HCT116 (cell line): ENCODE measurements at places on chromosomes 6 and 20. TPM values are rescaled to one million over a fixed set of nuclear protein-coding genes. Genes with fewer than 3 reads are reported as not detected.

DNA sequence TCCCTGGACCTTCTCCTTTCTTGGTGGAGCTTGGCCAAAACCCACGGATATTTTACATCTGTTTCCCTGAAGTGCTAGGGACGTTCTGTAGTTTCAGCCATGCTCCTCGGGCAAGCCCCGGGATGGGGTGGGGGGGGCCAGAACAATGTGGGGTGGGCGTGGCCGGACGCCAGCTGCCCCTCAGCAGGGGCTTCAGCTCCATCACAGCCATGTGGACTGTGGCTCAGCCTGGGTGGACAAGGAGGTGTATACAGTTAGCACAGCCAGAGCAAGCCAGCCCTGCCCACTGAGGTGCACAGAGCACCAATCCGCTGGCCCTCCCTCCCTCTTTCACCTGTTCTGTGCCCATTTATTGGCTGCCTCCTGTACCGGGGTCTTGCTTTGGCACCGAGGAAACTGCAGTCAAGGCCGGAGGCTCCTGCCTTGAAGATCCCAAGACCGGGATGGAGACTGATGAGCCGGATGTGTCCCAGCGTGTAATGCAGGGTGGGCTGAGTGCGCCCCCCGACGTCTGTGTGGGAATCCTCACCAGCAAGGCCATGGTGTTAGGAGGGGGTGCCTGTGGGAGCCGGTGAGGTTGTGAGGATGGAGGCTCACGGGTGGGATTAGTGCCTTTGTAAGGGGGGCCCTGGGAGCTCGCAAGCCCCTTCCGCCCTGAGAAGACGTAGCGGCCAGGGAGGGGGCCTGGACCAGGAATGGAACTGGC, 28.0 kb downstream of the FRMD1 start:
- DNase-seq = no peak

DNA sequence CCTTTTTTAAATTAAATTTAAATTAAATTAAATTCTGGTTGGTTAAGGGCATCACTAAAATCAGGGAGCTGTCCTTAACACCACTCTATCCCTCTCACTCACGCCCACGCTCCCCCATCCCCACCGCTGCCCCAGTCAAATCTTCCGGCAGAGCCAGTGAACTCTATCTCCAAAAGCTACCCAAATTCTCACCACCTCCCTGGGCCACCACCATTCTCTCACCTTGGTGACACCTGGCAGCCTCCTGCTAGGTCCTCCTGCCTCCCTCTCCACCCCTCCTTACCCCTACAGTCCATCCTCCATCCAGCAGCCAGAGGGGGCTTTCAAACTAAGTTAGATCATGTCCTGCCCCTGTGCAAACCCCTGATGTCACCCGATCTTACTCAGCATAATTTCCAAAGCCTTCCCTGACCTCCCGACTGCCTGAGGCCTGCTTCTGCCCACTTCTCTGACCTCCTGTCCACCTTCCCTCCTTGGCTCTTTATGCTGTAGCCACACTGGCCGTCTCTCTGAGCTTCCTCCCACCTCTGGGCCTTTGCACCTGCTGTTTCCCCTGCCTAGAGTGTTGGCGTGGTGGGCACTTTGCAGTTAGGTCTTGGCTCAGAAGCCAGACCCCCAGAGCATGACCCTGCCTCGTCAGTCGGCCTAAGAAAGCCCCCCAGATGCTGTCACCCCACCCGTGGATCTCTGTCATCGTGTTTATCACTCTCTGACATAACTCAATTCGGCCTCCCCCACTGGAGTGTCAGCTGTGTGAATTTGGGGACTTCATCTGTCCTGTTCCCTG, 24.7 kb downstream of the PTGIS start:
- DNase-seq = no peak

The PRSS35 gene
- 0.37 TPM for total RNA-seq

GRCh38 chr6:53210811-53211210, 62.2 kb upstream of the GCM1 start:
- DNase-seq = no peak

The NRN1 gene
- not detected for total RNA-seq

The CALHM5 gene
- 0.05 TPM for total RNA-seq

GRCh38 chr6:117491916-117492315, 9.4 kb downstream of the DCBLD1 start:
- DNase-seq = no peak

DNA sequence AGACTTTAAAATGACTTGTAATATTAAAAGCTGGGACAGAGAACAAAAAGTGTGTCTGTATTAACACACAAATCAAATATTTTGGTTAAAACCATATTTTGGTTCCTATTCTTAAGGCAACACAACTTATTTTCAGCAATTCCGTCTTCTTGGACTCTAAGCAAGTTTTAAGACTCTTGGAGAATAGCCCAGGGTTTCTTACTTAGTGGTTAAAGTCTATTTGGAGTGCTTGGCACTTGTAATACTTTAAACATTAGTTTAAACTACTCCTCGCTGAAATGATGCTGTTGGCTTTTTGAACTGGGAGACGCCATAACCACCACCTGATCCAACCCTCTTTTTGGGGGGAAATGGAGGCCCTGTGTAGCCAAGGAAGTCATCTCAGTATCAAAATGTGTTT, 109.7 kb upstream of the GMDS start:
- no peak for DNase-seq

DNA sequence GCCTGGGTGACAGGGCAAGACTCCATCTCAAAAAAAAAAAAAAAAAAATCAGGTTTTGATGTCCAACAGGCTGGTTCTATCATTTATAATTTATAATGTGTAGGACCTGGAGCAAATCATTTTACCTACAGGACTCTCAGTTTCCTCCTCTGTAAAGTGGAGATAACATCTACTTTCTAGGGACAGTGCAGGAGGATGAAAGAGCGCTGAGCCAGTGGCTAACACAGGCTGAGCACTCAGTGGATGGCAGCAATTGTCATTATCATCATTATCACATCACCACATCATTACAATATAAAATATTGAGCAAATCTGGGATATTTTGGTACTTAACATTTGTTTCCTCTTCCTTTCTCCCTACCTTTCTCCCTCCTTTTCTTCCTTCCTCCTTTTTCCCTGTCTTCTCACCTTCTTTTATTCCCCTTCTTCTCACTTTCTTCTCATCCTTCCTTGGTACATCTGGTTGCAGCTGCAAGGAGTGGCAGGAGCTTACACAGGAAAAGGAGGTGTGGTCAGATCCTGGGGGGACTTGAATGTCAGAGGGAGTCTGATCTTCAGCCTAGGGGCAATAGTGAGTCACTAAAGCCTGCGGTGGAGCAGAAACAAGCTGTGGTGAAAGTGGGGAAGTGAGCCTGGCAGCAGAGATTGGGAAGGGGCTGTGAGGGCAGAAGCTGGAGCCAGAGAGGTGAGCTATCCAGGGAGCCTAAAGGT, 24.6 kb upstream of the CTNNBL1 start:
- DNase-seq = no peak

The HLA-DRB1 gene
- 2.7 TPM for total RNA-seq

The GDAP1L1 gene
- not detected for total RNA-seq

- DNase-seq = no peak
Observed at GRCh38 chr6:7882505-7883257, 27.9 kb downstream of the TXNDC5 start.

The FAM209B gene
- total RNA-seq = not detected

- no peak for DNase-seq
Observed at GRCh38 chr6:133886104-133886775, 2.7 kb upstream of the TCF21 start.

DNA sequence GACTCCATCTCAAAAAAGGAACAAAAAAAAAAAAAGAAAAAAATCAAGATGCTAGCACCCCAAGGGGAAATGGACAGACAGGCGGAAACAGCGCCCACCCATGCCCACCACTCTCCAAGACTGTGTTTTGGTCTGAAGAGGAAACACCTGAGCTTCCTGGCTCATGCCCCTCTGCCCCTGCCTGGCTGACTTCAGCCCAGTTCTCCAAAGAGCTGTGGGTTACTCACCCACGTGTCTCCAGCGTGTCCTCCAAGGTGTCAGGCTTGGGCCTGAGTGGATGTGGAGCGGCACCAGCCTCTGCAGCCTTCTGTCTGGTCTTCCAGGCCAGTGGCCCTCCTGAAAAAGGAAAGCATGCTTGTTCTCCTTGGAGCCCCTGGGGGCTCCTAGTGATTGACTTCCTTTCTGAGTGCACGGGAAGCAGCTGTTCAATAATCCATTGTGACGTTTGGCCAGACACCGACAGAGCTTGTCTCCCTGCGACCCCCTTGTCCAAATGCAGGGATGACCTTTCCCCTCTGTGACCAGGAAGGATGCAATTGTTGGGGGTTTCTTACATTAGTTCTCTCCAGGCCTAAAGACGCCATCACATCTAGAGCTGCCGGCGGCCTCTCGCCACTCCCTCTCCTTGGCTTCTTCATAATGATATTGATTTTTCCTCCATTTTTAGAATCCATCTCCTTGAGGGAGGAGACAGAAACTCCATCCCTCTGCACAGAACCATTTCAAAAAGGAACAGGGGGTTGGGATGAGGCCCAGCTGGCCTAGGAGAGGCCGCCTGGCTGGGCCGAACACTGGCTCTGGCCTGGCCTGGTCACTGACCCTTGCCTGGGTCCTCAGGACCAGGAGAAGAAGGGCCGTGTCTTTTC, 58.4 kb downstream of the ADNP start:
- no peak for DNase-seq

- no peak for DNase-seq
Observed at GRCh38 chr20:62019144-62019805, 46.4 kb downstream of the TAF4 start.

The TBXT gene
- total RNA-seq = not detected

DNA sequence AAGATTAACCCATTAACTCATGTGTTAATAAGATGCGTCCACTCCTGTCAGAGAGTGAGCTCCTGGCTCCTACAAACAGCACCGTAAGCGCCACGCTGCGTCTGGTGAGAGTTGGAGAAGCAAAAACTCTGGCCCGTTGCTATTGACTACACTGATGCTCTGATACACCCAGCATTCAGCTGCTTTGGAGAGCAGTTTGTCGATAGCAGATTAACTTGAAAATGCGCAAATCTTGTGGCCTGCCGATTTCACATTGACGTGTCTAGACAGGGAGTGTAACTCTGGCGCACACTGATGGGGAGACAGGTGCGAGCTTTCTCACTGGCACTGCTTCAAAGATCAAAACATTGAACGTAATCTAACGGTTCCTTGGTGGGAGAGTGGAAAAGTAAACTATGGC, 151.7 kb upstream of the RPS6KA2 start:
- DNase-seq = no peak
